ENCODE measurements at places on chromosomes 12 and 14. TPM values are rescaled to one million over a fixed set of nuclear protein-coding genes. Genes with fewer than 3 reads are reported as not detected.

- H3K4me3 ChIP-seq: no peak overlapping the region
- no peaks in the 10 kb centered on the region for H3K27me3 ChIP-seq
- H3K36me3 ChIP-seq: no peaks in the 10 kb centered on the region
Observed at GRCh38 chr12:52992699-52993557, 13.3 kb upstream of the EIF4B start.

GRCh38 chr12:20434996-20435395 is 66.7 kb downstream of the PDE3A start:
- no peak overlapping the region for H3K4me3 ChIP-seq
- H3K36me3 ChIP-seq: no peaks in the 10 kb centered on the region
- no peak for DNase-seq

GRCh38 chr12:131281016-131281415 is 327.3 kb downstream of the ADGRD1 start:
- no peak overlapping the region for H3K4me3 ChIP-seq
- peak; percentile 47 for DNase-seq
- H3K27ac ChIP-seq: no peak overlapping the region
- H3K36me3 ChIP-seq: no peaks in the 10 kb centered on the region
- no peaks in the 10 kb centered on the region for H3K4me1 ChIP-seq

GRCh38 chr14:73231981-73232851 is 5.1 kb upstream of the PAPLN start:
- H3K4me1 ChIP-seq: peaks cover 7% of the 10 kb centered on the region
- no peak overlapping the region for H3K4me3 ChIP-seq
- H3K27me3 ChIP-seq: peaks cover 3% of the 10 kb centered on the region
- peak overlapping the region; percentile 58 for H3K27ac ChIP-seq

GRCh38 chr14:86892152-86892956 is 1100.6 kb downstream of the GALC start:
- H3K4me1 ChIP-seq: no peaks in the 10 kb centered on the region
- H3K36me3 ChIP-seq: no peaks in the 10 kb centered on the region
- H3K27ac ChIP-seq: no peak overlapping the region
- no peaks in the 10 kb centered on the region for H3K27me3 ChIP-seq
- no peak overlapping the region for H3K4me3 ChIP-seq

DNA sequence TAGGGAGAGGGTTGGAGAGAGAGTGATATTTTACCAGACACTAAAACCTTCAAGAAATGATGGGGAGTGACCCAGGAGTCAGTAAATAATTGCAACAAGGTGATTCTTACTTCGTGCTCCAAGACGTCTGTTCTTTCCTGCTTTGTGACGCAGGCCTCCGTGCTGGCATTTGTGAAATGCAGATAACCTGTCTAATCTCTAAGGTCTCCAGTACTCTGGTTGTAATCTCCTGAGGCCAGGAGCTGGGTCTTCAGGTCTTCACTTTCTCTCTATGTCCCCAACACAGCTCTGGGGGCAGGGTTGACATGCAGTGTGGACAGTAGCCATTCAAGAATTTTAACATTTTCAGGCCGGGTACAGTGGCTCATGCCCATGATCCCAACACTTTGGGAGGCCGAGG is 53.1 kb downstream of the CD9 start:
- no peak overlapping the region for H3K4me3 ChIP-seq
- no peak for DNase-seq
- H3K27ac ChIP-seq: no peak overlapping the region
- H3K36me3 ChIP-seq: no peaks in the 10 kb centered on the region
- H3K27me3 ChIP-seq: peaks cover 6% of the 10 kb centered on the region

TCL1B gene
- polyA plus RNA-seq: 0.22 TPM

MRPL51 gene
- 73.4 TPM for polyA plus RNA-seq

SPIC gene
- polyA plus RNA-seq: 11.6 TPM

Data from spleen (tissue), 13 donors.